ENCODE measurements at places on chromosomes 1 and 21.

- no peak for DNase-seq
- H3K4me1 ChIP-seq, result peaks cover 4% of the 10 kb centered on the region
- H3K27ac ChIP-seq, result no peak overlapping the region
- H3K4me3 ChIP-seq, result no peak overlapping the region
These were observed 6.0 kb downstream of the HES3 start for GRCh38 chr1:6249739-6250689.

- H3K36me3 ChIP-seq, result no peaks in the 10 kb centered on the region
- peaks cover 15% of the 10 kb centered on the region for H3K4me1 ChIP-seq
- DNase-seq, result no peak
- peaks cover 4% of the 10 kb centered on the region for H3K27me3 ChIP-seq
- no peak overlapping the region for H3K27ac ChIP-seq
These were observed 147.8 kb upstream of the POGK start for GRCh38 chr1:166691476-166691875.

- peaks cover 5% of the 10 kb centered on the region for H3K27me3 ChIP-seq
- DNase-seq, result no peak
- no peak overlapping the region for H3K27ac ChIP-seq
- no peaks in the 10 kb centered on the region for H3K4me1 ChIP-seq
These were observed 325.9 kb upstream of the ESRRG start for GRCh38 chr1:217049081-217049480.

GRCh38 chr21:27104846-27105431 lies 138.1 kb upstream of the ADAMTS5 start:
- DNase-seq, result no peak
- H3K27ac ChIP-seq, result peak overlapping the region; percentile 69
- peaks cover 47% of the 10 kb centered on the region for H3K4me1 ChIP-seq
- peaks cover 3% of the 10 kb centered on the region for H3K36me3 ChIP-seq
- no peaks in the 10 kb centered on the region for H3K27me3 ChIP-seq

DNA sequence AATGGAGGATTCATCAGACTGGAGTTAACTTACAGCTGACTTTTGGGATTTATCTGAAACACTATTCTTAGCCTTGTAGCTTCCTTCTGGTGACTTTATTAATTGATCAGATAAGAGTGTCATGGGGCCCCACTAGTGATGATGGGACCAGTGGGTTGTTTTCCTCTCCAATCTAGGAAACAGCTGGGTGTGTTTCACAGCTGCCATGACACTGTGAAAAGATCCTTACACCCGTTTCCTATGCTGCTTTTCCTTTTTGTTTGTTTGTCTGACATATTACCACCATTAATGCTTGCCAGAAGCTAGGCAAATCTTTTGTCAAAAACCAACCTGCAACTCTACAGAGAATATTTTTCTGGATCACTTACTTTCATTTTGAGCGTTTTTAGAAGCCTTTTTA lies 86.2 kb downstream of the ZBTB18 start:
- no peak for DNase-seq
- H3K36me3 ChIP-seq, result no peaks in the 10 kb centered on the region
- H3K4me1 ChIP-seq, result peaks cover 4% of the 10 kb centered on the region
- H3K27ac ChIP-seq, result no peak overlapping the region
